ENCODE measurements at places on chromosomes 6 and 20.

- DNase-seq = no peak
These were observed 81.3 kb upstream of the ASCC3 start for GRCh38 chr6:100962466-100962865.

DNA sequence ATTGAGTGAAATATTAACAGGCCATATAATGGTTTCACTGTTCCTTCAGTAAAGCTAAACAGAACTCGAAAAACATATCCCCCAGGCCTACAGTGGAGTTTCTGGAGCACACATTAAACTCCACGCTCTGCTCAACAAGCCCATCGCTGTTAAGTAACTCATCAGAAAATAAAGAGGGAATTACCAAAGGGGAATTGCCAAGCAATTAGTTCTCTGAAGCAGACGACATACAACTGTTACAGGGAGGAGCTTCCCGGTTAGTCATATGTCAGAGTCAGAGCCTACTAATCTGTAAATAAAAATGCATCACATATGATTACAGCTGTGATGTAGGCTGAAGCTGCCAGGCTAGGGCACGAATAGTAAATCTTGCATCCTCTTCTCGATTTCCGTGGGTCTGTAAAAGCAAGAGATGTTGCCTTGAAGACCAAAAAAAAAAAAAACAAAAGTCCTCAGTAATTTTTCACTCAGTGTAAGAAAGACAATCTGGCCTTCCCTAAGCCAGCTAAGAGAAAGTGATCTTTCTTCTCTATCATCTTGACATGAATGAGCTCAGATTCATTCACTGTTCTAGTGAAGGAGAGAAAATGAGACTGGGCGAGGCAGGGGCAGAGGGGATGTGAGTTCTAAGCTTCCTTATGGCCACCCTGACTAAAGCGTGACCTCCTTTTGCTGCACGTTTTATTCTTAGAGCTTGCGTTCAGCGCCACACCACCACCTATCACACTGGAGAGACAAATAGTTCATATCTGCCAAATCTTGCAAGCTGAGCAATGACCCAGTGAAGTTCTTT lies 13.8 kb downstream of the ATXN1 start:
- no peak for DNase-seq

DNA sequence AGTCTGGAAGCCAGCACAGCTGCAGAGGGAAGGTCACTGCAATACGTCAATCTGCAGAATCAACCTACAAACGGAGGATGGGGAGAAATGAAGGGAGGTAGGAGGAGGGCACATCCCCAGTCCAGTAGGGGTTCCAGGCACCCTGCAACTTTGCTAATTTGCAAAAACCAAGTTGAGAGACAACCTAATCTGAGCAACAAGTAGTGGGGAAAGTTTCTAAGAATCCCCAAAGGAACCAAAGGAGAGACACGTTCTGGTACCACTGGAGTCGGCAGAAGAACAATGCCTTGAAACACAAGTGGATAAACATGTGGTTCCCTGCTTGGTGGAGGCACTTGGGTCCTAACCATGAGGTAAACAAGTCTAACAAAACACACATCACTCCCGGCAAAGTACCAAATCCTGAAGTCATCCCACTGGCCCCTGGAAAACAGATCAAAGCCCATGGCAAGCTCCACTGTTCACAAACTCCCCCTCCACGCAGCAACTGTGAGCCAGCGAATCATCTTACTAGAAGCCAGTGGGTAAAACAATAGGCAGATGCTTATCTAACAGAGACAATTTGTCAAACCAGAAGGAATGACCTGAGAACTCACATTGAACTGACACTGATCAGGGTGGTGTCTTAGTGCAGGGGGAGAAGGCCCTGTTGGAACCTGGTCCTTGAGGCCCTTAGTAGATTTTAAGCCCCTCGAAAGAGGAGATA lies 4.7 kb downstream of the MRPS18A start:
- DNase-seq = no peak

- DNase-seq = no peak
These were observed 80.2 kb downstream of the SYNJ2 start for GRCh38 chr6:158061709-158062461.

- no peak for DNase-seq
These were observed 23.2 kb upstream of the SPAG4 start for GRCh38 chr20:35592339-35592974.

- peak; percentile 69 for DNase-seq
These were observed 14.9 kb downstream of the FGD2 start for GRCh38 chr6:37020381-37020780.

DNA sequence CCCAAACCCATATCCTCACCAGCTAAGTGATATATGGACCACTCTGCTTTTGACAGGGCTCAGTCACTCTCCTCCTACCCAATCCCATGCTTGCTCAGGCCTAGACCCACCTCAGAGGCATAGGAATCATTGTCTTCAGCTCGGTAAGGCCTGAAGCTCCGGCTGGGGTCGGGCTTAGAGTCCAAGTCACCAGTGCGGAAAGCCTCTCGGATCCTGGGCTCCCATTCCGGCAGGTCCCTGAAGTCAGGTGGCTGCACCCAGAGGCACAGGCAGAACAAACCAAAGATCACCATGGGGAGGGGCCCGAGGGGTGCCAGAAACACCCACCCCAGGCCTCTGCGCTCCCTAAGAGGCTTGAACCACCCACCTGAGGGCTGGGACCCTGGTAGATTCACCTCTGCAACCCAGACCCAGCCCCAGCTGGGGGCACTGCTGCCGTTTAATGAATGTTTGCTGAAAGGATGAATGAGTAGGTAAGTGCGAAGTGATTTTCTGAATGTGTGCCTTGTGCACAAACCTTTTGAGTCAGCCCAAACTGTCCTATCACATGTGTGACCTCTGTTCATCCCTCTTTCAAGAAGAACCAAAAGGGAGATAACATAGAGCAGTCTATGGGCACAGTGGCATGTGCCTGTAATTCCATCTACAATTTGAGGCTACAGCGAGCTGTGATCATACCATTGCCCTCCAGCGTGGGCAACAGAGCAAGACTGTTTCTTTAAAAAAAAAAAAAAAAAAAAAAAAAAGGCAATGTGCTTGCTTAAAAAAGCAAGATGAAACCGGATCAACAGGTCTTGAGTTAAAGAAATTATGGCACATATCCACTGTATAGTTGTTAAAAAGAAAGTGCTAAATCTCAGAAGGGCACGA lies 39.3 kb upstream of the DSN1 start:
- no peak for DNase-seq

GRCh38 chr6:13733178-13733887 lies 21.7 kb upstream of the RANBP9 start:
- DNase-seq = peak; percentile 37

- DNase-seq = no peak
These were observed 454.9 kb downstream of the C6orf118 start for GRCh38 chr6:164854526-164854925.

- no peak for DNase-seq
These were observed 111.0 kb downstream of the PLCB4 start for GRCh38 chr20:9179867-9180266.
